ENCODE measurements at places on chromosomes 13 and 19. TPM values are rescaled to one million over a fixed set of nuclear protein-coding genes. Genes with fewer than 3 reads are reported as not detected.

- H3K4me3 ChIP-seq, result peak overlapping the region; percentile 6
- H3K27ac ChIP-seq, result peak overlapping the region; percentile 27
- DNase-seq, result peak; percentile 89
- H3K27me3 ChIP-seq, result no peaks in the 10 kb centered on the region
Observed at GRCh38 chr19:46697204-46697960, 19.5 kb downstream of the PRKD2 start.

- no peaks in the 10 kb centered on the region for H3K36me3 ChIP-seq
- no peaks in the 10 kb centered on the region for H3K27me3 ChIP-seq
- H3K4me1 ChIP-seq, result no peaks in the 10 kb centered on the region
- H3K27ac ChIP-seq, result no peak overlapping the region
Observed at GRCh38 chr19:46756544-46756888, 10.3 kb upstream of the STRN4 start.

GRCh38 chr19:27860309-27860934, 1352.5 kb downstream of the UQCRFS1 start:
- H3K4me3 ChIP-seq, result no peak overlapping the region
- H3K4me1 ChIP-seq, result no peaks in the 10 kb centered on the region
- no peak for DNase-seq
- no peak overlapping the region for H3K27ac ChIP-seq

DNA sequence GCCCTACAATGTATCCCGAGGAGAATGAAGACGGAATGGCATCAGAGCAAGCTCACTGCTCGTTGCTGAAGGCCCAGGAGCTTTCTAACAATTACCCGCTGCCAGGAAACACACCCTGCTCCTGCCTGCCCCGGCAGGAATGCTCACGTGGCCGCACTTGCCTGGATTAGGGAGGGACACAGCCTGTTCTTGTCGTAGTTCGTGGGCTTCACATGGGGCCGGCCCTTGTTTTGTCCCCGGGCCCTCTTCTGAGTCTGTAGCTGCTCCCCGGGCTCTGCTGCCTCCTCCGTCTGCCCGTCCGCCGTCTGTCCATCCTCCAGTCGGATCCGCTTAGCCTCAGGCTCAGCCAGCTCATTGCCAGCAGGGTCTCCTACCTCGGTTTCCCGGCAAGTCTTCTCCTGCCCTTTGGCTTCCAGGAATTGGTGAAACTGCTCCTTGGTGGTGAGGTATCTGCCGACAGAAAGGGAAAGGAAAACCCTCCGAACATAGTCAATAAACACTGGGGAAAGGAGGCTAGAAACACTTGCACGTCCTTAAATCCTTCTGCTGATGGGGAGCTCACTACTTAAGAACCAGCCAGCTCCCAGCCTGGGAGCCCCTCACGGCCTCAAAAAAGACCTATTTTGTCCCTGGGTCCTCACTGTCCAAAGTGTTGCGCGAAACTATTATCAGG, 941 bp downstream of the DUS3L start:
- no peaks in the 10 kb centered on the region for H3K36me3 ChIP-seq
- H3K27ac ChIP-seq, result peak overlapping the region; percentile 98
- peak overlapping the region; percentile 91 for H3K4me3 ChIP-seq
- no peak for DNase-seq

Gene HNRNPUL1
- 49.7 TPM for total RNA-seq

GRCh38 chr19:1584500-1585242, 8.0 kb downstream of the MBD3 start:
- H3K4me1 ChIP-seq, result no peaks in the 10 kb centered on the region
- H3K4me3 ChIP-seq, result no peak overlapping the region
- no peaks in the 10 kb centered on the region for H3K36me3 ChIP-seq
- no peak for DNase-seq
- no peak overlapping the region for H3K27ac ChIP-seq

DNA sequence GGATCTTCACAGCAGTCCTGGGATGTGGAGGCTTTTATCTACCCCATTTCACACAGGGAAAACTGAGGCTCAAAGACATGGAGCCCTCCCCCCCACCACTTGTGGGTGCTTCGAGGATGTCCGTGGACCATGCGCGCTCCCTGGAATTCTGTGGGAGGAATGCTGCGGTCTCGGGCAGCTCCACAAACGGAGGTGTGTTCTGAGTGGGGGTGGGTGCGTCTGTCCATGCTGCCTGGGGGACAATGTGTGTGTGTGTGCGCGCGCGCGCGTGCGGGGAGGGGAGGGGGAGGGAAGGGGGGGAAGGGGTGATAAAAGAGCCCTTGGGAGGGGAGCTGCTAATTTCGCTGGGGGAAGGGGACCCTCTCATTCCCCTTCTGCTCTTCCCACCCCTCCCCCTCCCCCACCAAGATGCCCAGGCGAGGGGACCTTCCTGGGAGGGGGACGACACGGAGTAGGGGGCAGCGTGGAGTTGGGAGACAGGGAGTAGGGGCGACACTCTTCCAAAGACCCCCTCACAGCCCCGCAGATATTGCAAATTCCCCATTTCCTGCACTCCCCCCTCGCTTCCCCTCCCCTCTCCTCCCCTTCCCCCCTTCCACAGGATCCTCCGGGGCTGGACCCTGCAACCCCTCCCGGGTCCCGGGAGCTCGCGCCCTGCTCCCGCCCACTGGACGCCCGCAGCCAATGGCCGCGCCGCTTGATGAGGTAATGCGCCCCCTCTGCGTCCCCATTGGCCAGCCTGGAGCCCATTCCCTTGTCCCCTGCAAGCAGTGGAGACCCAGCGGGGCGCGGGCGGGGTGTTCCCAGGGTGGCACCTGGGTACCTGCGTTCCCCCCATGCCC, 18.9 kb upstream of the ZNRF4 start:
- DNase-seq, result no peak
- no peak overlapping the region for H3K27ac ChIP-seq
- H3K4me1 ChIP-seq, result no peaks in the 10 kb centered on the region
- H3K27me3 ChIP-seq, result no peaks in the 10 kb centered on the region
- no peak overlapping the region for H3K4me3 ChIP-seq

DNA sequence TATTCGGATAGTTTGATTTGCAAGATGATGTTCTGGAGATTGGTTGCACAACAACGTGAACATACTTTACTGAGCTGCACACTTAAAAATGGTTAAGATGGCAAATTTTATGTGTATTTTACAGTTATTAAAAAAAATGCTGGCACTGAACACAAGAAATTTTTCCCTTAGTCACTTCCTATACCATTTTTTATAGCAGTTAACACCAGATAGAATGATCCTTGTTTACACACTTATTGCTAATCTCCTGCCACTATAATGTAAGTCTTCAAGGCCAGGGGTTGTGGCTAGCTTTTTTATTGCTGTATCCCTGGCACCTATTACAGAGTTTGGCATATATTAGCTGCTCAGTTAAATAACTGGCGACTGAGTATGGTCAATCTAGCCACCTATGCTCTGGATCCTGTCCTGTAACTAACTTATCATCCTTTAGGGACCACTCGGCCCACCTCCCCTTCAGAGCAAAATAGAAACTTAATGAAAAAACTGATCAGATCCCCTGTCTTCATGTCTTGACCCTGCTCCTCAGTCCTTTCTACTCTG, 2.0 kb upstream of the EBPL start:
- DNase-seq, result no peak
- no peaks in the 10 kb centered on the region for H3K4me1 ChIP-seq
- no peaks in the 10 kb centered on the region for H3K27me3 ChIP-seq
- no peak overlapping the region for H3K4me3 ChIP-seq
- H3K27ac ChIP-seq, result no peak overlapping the region
- no peaks in the 10 kb centered on the region for H3K36me3 ChIP-seq

Gene C19orf81
- not detected for total RNA-seq

GRCh38 chr13:23325191-23325590, 108.3 kb downstream of the SACS start:
- no peaks in the 10 kb centered on the region for H3K27me3 ChIP-seq
- H3K4me1 ChIP-seq, result no peaks in the 10 kb centered on the region
- no peaks in the 10 kb centered on the region for H3K36me3 ChIP-seq

DNA sequence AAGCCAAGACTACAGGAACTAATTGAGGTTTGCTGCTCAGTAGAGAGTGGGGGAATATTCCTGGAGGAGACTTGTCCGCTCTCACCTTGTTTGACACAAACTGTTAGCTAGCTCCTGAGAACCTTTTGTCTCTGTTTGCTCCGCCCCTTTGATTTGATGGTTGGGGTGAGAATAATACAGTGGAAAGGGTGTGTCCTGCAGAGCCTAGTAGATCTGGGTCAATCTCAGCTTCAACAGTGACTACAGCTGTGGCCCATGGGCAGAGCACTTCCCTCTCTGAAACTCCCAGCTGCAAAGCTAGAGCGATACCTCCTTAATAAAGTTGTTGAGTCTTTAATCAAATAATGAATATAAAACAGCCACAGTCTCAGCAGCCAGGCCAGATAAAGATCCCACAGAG, 576.7 kb downstream of the DIAPH3 start:
- H3K36me3 ChIP-seq, result no peaks in the 10 kb centered on the region
- no peak for DNase-seq
- no peak overlapping the region for H3K4me3 ChIP-seq
- no peaks in the 10 kb centered on the region for H3K27me3 ChIP-seq

GRCh38 chr13:44331912-44332851, 41.4 kb upstream of the SERP2 start:
- peak overlapping the region; percentile 85 for H3K27ac ChIP-seq
- no peak overlapping the region for H3K4me3 ChIP-seq
- H3K27me3 ChIP-seq, result no peaks in the 10 kb centered on the region
- peaks cover 16% of the 10 kb centered on the region for H3K4me1 ChIP-seq
- H3K36me3 ChIP-seq, result no peaks in the 10 kb centered on the region

GRCh38 chr13:76267216-76267615, 619.0 kb downstream of the KCTD12 start:
- no peaks in the 10 kb centered on the region for H3K36me3 ChIP-seq
- no peak overlapping the region for H3K27ac ChIP-seq
- no peak for DNase-seq
- no peaks in the 10 kb centered on the region for H3K4me1 ChIP-seq
- no peaks in the 10 kb centered on the region for H3K27me3 ChIP-seq

DNA sequence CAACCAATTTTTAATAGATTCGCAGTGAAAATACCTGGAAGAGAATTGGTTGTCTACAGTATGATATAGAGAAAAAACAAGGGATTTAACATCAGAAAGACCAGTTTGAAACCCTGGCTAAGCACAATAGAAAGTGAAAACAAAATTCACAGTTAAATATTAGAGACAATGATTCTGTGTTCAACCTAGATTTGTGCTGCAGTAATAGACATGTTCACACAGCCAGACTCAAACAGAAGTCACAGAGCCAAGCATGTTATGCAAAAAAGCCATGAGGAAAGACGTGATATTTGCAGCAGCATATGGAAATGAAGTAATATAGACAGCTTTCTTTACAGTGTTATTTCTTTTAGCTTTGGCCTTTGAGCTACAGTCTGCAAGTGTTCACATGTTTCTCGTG, 48.1 kb downstream of the SCEL start:
- no peaks in the 10 kb centered on the region for H3K4me1 ChIP-seq
- no peaks in the 10 kb centered on the region for H3K27me3 ChIP-seq
- no peak overlapping the region for H3K4me3 ChIP-seq
- H3K27ac ChIP-seq, result no peak overlapping the region

All from uterus (tissue), 4 donors.